ENCODE measurements at places on chromosomes 2 and 18.

DNA sequence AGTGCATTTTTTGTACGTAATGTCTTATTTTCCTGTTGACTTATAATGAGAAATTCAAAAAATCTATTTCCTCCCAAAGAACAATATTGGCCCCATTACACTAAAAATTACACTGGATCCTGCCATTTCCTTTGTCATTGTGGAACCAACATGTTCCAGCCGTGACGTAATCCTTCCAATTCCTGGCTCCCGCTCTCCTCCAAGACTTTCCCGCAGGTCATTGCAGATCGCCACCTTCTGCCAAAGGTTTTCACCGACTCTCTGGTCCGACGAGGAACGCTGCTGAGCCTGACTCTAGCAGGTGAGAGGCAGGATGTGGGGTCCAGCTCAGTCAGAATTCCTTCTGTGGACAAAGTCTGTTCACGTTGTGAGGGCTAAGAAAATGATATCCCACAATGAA lies 38.0 kb downstream of the PTGR3 start:
- no peak for DNase-seq

- DNase-seq: no peak
These were observed 633 bp downstream of the MALT1 start for GRCh38 chr18:58671632-58672564.

DNA sequence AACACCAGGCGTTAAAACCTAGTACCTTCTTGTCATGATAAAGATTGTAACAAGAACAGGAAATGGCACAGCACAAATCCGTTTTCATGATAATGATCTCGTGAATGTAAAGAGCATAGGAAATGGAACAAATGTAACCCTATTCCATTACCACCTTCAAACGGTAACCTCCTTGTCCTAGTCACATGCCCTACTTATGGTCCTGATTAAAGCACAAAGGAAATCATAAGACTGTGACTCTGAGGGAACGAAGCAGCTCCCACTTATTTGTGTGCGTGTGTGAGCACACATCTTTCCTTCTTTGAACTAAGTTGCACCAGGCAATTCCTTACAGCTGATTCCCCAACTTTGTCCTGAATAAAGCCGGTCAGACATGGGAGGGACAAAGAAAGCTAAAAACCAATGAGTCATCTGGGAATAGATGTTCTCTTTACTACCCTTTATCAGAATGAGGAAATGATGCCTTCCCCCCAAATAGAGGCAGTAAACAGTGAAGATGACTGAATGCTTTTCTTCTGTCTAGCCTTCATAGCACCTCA lies 192.6 kb downstream of the IKZF2 start:
- DNase-seq: no peak

DNA sequence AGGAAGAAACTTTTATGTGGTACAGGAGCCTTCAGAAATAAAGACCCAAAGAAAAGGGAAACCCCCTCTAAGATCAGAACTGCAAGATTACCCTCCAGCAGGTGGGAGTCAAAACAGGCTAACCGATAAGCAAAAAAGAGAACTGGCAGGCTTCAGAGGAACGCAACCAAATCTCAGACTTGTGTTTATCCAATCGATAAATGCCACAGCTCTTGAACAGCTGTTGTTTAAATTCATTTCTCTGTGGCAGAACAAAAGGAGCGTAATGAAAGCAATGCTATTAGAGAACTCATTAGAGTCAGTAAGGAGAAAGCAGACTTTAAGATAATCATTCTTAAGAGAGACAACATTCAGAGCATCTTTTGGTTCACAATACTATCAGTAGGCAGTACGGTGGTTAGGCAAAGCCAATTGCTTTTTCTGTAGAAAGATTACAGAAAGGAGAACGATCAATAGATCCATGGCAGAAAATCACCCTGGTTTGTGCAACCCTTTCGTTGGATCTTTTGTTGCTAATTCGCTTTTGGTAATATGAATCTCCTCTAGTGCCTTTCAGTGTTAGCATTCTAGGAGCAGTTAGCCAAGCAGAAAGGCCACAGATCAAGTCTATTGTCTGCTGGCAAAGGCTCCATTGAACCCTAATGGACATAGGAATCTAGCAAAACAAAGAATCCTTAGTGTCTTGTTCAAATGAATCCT lies 476.4 kb upstream of the CHST9 start:
- DNase-seq: no peak

GRCh38 chr2:152588998-152589397 lies 128.3 kb downstream of the PRPF40A start:
- DNase-seq: no peak

DNA sequence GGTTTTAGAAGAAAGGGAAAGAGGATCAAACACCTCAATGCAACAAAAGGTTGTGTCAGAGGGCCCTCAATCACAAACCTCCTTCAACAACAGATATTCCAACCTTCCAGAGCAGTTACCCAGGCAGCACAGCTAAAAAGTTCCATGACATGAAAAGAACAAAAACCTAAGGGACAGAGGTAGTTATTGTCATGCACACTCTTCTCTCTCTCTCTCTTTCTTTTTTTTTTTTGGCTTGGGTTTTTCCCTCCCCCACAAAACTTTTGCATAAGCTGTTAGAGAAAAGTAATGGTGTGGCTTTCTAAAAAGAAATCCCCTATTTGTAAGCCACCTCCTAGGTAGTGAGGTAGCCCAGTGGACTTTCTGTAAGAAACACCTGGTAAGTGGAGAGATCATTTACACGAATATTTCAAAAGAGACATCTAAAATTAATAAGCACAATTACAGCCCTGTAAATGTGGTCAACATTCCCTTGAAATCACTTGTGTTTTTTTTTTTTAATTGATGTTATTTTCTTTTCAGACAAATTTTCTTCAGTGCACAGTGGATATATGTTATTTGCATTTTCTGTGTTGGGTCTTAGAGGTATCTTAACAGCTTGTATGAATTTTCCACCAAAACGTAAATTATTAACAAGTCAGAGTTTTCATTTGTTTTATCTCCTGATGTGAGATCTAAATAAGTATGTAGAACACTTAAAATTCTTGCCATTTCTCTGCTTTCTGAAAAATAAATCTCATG lies 48.4 kb downstream of the ZEB2 start:
- no peak for DNase-seq

DNA sequence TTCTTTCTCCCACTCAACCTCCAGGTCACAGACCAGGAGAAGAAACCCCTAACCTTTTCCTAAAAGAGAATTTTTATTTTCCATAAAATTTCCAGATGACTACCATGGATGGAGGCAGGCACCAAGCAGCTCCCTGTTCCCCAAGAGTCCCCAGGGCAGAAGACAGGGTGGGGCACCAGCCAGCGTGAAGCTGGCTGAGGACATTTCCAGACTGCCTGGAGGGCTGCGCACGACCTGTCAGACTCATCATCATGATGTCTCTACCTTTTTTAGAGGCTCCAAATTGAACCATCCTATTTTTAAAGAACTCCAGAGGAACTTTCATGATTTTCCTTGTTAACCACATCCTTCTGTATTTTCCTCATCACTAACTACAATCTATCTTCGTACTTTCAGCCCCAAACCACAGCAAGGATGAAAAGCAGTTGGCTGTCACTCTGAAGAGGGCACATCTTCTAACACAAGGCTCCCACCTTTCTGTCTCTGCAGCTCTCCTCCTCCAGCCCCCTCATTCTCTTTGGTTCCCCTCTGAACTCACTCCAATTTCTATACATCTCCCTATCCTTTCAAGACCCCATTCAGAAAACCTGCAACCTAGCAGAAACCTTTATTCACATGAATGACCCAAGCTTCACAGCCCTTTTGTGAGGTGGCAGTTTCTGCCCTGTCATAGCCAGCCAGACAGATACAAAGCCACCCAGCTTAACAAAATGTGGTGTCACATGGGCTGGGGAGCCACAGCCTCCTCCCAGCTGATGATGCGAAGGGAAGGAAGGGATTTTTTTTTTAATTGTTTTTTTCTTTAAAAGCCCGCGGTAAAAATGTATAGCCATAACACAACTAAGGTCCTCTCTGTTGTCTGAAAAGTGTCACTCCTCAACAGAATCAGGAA lies 11.1 kb downstream of the AMMECR1L start:
- DNase-seq: no peak

GRCh38 chr2:88168386-88168785 lies 1.8 kb upstream of the THNSL2 start:
- DNase-seq: no peak

DNA sequence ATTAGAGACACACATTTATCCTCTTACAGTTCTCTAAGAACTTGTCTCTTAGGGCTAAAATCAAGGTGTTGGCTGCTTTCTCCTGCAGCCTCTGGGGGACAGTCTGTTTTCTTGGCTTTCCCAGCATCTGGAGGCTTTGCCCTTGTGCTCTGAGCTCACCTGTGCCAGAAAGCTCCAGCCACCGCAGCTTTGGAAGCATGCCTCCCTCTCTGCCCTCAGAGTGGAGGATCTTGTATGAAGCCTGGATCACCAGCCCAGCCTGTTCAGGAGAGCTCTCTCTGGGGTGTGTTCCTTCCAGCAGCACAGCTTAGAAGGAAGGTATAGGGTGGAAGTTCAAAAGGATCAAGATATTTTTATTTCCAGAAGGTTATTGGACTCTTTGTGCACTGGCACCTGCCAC lies 53.1 kb upstream of the TPO start:
- no peak for DNase-seq

DNA sequence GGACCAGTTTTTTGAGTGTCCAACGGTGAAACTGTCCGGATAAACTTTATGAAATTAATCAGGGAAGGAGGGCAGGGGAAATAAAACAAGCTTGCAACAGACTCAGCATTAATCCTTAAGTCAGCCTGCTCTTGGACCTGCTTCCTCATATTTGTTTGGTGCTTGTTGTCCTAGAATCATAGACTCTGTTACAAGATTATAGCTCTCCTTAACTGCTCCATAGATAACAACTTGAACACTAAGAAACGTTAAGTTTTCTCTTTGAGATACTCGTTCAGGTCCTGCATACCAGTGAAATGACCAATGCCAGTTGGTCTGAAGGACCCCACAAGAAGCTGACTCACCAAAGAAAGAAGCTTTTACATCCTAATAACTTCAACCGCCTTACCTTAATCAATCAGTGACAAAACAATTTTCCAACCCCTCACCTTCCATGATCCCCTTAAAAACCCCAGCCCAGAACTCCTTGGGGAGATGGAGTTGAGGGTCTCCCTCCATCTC lies 493.2 kb downstream of the PID1 start:
- no peak for DNase-seq

DNA sequence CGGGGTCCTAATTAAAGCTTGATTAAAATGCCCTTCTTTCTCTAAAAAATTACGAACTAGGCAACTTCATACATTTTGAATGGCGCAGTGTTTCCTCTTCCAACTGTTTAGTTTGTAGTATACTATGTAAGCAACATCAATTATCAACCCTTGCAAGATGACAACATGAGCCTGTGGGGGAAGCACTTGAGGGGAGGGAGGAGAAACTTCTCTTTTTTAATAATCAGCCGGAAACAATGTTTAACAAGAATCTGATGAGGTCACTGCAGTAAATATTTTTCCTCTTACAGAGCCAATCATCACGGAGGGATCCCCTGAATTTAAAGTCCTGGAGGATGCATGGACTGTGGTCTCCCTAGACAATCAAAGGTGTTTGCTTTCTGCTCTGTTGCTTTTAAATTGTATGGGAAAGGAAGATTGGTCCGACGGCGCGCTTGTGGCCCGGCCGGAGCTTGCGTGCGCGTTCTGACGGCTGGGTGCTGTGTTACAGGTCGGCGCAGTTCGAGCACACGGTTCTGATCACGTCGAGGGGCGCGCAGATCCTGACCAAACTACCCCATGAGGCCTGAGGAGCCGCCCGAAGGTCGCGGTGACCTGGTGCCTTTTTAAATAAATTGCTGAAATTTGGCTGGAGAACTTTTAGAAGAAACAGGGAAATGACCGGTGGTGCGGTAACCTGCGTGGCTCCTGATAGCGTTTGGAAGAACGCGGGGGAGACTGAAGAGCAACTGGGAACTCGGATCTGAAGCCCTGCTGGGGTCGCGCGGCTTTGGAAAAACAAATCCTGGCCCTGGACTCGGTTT lies 5.3 kb upstream of the DLX1 start:
- DNase-seq: no peak

- no peak for DNase-seq
These were observed 1189.4 kb downstream of the DSC3 start for GRCh38 chr18:29853126-29853525.

- DNase-seq: no peak
These were observed 14.6 kb downstream of the RAB31 start for GRCh38 chr18:9722691-9723090.

DNA sequence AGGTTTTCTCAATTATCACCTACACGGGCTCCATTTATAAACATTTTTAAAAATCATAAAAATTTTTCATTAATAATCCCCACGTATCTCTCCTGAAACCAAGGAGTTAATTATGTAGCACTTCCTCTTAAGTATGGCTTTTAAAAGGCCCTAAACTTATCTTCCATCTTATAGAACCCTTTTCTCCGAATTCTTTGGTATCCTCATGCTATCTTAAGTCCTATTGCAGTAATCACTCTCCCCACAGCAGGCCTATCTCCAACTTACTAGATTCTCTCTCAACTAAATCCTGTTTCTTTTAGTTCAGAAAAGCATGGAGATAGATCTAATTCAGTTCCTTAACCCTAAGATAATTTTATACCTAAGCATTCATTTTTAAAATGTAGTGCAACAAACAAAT lies 26.2 kb downstream of the RPRD1A start:
- no peak for DNase-seq

Measured in HS-27A (cell line).